ENCODE measurements at places on chromosomes 13 and 19.

GRCh38 chr13:40060296-40061007 lies 405.0 kb downstream of the COG6 start:
- H3K27me3 ChIP-seq = peaks cover 5% of the 10 kb centered on the region
- no peak overlapping the region for H3K27ac ChIP-seq
- no peaks in the 10 kb centered on the region for H3K36me3 ChIP-seq
- H3K4me3 ChIP-seq = no peak overlapping the region
- DNase-seq = no peak
- H3K4me1 ChIP-seq = peaks cover 7% of the 10 kb centered on the region

DNA sequence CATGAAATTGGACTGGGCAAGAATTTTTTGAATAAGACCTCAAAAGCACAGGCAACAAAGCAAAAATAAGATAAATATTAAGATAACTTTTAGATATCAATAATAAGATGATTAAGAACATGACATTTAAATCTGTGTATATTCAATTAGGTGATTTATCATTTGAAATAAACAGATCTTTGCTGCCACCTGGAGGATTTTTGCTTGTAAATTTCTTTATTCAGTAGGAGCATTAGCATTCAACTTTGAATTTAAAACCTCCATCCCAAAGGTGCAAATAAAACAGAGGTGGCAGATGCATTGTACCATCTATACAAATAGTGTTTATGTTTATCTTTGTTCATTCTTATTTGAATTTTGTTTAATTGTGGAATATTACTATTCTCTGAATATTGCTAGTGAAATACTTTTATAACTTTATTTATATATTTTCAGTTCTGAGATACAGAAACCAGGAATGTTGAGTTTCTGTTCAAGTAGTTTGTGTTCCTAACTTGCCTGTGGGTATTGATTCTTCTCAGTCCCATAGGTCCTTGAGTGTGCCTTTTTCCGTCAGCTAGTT lies 20.9 kb downstream of the COG6 start:
- no peak for DNase-seq
- H3K27me3 ChIP-seq = no peaks in the 10 kb centered on the region
- H3K36me3 ChIP-seq = peaks cover 7% of the 10 kb centered on the region
- H3K4me3 ChIP-seq = no peak overlapping the region
- H3K4me1 ChIP-seq = peaks cover 2% of the 10 kb centered on the region
- H3K27ac ChIP-seq = no peak overlapping the region

DNA sequence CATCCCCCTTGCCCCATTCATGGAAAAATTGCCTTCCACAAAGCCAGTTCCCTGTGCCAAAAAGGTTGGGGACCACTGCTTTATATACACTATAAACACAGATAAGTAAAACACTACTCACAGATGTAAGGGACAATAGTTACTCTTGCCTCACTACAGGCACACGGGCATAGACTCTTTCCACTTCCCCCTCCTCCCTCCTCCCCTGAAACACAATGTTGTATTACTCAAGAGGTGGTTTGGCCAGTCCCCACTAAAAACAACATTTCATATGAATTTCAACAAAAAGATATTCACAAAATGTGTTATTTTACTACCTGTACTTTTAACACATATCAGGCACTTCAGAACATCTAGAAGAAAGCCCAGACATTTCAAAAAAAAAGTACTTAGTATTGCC lies 45.1 kb downstream of the EPSTI1 start:
- no peak overlapping the region for H3K4me3 ChIP-seq
- DNase-seq = no peak
- peaks cover 7% of the 10 kb centered on the region for H3K4me1 ChIP-seq
- no peak overlapping the region for H3K27ac ChIP-seq

GRCh38 chr13:25768838-25769237 lies 283.0 kb downstream of the SHISA2 start:
- DNase-seq = no peak
- H3K4me1 ChIP-seq = no peaks in the 10 kb centered on the region
- H3K27me3 ChIP-seq = no peaks in the 10 kb centered on the region
- no peak overlapping the region for H3K27ac ChIP-seq

GRCh38 chr13:49376121-49376520 lies 67.7 kb downstream of the CAB39L start:
- H3K4me3 ChIP-seq = no peak overlapping the region
- H3K27ac ChIP-seq = no peak overlapping the region
- H3K36me3 ChIP-seq = peaks cover 2% of the 10 kb centered on the region
- peaks cover 16% of the 10 kb centered on the region for H3K4me1 ChIP-seq

DNA sequence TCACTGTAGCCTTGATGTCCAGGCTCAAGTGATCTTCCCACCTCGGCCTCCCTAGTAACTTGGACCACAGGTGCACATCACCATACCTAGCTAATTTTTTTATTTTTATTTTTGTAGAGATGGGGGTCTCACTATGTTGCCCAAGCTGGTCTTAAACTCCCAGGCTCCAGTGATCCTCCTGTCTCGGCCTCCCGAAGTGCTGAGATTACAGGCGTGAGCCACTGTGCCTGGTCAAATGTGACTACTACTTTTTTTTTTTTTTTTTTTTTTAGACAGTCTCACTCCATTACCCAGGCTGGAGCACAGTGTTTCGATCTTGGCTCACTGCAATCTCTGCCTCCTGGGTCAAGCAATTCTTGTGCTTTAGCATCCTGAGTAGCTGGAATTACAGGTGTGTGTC lies 20.6 kb upstream of the COX7A1 start:
- H3K27ac ChIP-seq = no peak overlapping the region
- H3K27me3 ChIP-seq = no peaks in the 10 kb centered on the region
- H3K4me3 ChIP-seq = no peak overlapping the region
- H3K4me1 ChIP-seq = peaks cover 2% of the 10 kb centered on the region
- no peak for DNase-seq

GRCh38 chr13:97464561-97464960 lies 30.6 kb downstream of the RAP2A start:
- no peaks in the 10 kb centered on the region for H3K27me3 ChIP-seq
- H3K4me1 ChIP-seq = peaks cover 15% of the 10 kb centered on the region
- no peak overlapping the region for H3K27ac ChIP-seq

DNA sequence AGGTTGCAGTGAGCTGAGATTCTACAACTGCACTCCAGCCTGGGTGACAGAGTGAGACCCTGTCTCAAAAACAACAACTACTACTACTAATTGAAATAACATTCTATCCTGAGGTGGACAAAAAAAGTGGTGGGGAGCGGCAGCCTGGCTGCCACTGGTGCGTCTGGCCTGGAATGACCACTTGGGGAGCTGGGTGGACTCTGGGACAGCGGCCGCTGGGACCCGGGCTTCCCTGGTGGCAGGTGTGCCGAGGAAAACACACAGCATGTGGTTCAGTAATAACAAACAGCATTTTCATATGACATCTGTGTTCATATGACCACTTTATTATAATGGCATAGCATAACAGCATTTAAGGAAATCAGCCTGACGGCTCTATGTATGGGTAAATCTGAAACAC lies 33.9 kb downstream of the TFDP1 start:
- H3K27me3 ChIP-seq = no peaks in the 10 kb centered on the region
- no peak for DNase-seq
- peaks cover 8% of the 10 kb centered on the region for H3K4me1 ChIP-seq
- H3K4me3 ChIP-seq = no peak overlapping the region
- H3K27ac ChIP-seq = peak overlapping the region; percentile 29

DNA sequence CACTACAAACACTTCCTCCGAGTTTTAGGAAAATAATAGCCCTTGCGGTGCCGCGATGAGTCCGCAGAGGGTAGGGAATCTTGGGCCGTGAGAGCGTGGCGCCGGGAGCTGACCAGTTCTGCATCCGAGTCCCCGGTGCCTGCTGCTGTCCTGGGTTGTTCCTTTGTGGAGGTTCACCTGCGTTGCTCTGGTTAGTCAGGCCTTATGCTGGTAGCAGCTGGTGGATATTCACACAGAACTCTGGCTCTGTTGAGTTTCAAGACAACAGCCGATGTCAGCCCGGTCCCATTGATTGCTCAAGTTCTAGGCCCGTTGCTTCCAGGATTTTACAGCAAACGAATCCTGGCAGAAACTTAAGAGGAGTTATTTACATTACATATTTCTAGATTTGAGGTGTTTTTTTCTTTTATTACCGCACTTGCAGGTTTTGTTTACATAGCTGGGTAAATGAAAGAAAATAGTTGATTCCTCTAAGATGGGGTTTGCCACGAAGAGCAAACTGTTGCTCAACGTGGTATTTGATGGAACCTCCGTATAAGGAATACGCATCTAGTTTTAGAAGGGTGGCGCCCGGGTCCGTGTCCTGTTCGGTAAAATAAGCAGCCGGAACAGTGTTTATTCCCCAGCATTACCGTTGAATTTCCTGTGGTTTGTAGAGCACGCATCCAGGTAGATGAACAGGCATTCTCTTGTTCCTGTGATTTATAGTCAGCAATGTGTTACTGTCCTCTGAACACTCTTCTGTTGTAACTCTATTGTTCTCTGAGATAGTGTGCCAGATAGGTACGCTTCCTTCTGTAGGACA lies 1.3 kb downstream of the CLDN10 start:
- DNase-seq = no peak
- peaks cover 2% of the 10 kb centered on the region for H3K36me3 ChIP-seq
- H3K27ac ChIP-seq = no peak overlapping the region
- H3K4me3 ChIP-seq = peak overlapping the region; percentile 67

DNA sequence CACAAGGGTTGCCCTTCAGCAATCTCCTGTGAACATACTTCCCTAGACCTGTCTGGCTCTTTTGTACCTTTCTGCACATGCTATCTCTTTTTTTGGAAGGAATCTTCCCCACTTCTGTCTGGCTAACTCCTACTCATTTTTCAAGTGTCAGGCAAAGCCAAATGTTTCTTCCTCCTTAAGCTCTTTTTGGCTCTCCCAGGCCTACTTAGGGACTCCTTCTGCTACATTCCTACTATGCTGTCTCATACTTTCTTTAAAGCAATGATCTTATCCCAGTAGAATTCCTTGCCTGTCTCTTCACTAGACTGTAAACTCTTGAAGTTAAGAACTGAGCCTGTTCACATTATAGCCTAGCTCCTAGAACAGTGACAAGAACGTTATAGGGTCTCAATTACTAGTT lies 114.9 kb upstream of the WASF3 start:
- no peaks in the 10 kb centered on the region for H3K36me3 ChIP-seq
- no peaks in the 10 kb centered on the region for H3K4me1 ChIP-seq
- H3K27ac ChIP-seq = no peak overlapping the region
- H3K4me3 ChIP-seq = no peak overlapping the region
- no peak for DNase-seq
- H3K27me3 ChIP-seq = peaks cover 22% of the 10 kb centered on the region

All from T-helper 17 cell (primary cell).